ENCODE measurements at places on chromosomes 12 and 14.

DNA sequence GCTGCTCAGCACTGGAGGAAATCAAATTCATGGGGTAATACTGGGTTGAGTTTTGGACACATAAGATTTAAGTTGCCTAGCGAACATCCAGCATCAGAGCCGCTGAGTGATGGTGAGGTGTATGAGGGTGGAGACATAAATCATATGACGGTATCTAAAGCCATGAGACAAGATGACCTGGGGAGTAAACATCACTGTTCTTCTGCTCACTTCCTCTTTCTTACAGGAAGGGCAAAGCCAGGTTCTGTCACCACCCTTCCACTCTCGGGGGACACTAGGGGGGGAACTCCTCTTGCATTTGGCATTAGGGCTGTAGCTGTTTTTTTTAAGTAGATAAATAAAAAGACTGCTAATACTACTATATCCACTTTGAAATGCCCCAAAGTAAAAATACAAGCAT, 24.0 kb downstream of the PRDM4 start:
- no peak for DNase-seq

DNA sequence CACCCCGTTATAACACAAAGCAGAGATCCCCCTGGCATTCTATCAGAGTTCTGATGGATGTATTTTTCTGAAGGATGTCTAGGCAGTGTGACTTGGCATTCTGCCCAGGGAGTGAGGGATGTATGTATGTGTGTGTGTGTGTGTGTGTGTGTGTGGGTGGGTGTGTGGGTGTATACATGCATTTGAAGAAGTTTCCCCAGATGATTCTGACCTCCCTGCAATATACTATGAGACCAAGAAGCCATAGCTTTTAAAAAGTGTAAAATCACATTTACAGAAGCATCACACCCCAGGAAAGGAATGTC, 59.7 kb upstream of the NAP1L1 start:
- no peak for DNase-seq

GRCh38 chr12:68474467-68475204, 136.1 kb upstream of the RAP1B start:
- DNase-seq = no peak

- DNase-seq = no peak
Observed at GRCh38 chr14:44963775-44964380, 1.9 kb downstream of the TOGARAM1 start.

- DNase-seq = no peak
Observed at GRCh38 chr12:54262403-54262925, 17.5 kb downstream of the CBX5 start.

DNA sequence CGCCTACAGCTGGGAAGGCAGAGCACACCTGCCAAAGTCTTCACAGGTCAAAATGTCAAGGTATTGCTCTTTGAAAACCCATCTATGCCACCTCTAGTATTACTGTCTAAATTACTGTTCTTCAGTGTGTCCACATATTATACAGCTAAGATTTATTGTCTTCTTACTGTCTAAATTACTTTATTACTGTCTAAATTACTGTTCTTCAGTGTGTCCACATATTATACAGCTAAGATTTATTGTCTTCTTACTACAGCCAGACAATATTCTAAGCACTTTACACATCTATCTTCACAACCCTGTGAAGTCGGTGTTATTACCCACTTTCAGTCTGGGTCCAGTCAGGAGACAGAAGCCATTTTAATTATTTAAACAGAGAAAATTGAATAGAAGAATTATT, 173.9 kb downstream of the MYRFL start:
- no peak for DNase-seq

GRCh38 chr12:45234139-45234865, 18.4 kb downstream of the ANO6 start:
- DNase-seq = peak; percentile 85

DNA sequence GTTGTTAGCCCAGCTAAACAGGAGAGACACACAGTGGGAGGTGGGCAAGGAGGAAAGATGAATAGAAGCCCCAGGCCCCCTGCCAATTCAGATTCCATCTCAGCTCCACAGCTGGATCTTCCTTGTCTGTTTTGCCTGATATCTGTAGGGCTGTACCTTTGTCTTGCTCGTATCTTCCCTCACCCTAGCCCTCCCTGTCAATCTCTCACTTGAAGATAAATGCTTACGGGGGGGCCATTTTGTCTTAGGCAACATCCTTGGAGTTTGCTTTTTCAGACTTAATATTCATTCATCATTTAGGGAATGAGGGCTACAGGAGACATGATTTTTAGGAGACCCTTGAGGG, 2.4 kb downstream of the KIF5A start:
- DNase-seq = no peak

- peak; percentile 96 for DNase-seq
Observed at GRCh38 chr12:51238510-51239334, at the start of gene DAZAP2. Gene DAZAP2, plus strand, starts transcription at chr12:51238826. Its CDS starts 82 bp downstream, at chr12:51238908.

GRCh38 chr12:128258866-128259555, 8.0 kb upstream of the TMEM132C start:
- DNase-seq = no peak

GRCh38 chr12:53564278-53564677, 57.0 kb upstream of the NPFF start:
- DNase-seq = no peak

DNA sequence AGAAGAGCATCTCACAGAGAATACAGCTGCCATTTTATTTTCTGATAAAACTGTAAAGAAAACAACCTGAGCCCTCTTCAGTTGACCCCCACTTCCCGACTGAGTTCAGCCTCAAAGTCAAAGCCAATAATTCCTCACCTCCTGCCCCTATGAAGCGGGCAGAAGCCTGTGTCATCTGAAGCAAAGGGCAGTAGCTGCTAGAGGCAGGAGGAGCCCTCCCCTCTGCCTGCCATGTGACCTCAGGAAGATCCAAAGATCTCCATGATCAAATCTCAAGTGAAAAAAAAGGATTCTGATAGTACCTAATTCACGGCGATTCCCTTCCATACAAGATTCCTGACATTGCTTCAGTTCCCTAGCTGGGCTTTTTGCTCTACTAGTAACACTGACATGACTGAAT, 223.1 kb upstream of the CAND1 start:
- DNase-seq = no peak

DNA sequence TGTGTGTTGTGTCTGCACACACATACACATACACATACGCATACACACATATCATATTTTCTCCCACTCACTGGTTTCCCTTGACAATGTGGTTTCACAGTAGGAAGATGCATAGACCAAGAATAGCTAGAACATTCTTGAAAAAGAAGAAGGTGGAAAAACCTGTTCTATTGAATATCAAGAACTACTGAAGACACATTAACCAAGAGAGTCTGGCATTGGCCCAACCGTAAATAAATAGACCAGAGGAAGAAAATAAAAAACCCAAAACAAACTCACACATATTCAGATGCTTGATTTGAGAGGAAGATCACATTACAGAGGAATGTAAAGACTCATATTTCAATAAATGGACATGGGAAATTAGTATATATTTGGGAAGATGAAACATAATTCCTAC, 311.3 kb downstream of the FOXG1 start:
- DNase-seq = no peak

GRCh38 chr12:14782756-14783155, 20.5 kb downstream of the WBP11 start:
- DNase-seq = no peak

DNA sequence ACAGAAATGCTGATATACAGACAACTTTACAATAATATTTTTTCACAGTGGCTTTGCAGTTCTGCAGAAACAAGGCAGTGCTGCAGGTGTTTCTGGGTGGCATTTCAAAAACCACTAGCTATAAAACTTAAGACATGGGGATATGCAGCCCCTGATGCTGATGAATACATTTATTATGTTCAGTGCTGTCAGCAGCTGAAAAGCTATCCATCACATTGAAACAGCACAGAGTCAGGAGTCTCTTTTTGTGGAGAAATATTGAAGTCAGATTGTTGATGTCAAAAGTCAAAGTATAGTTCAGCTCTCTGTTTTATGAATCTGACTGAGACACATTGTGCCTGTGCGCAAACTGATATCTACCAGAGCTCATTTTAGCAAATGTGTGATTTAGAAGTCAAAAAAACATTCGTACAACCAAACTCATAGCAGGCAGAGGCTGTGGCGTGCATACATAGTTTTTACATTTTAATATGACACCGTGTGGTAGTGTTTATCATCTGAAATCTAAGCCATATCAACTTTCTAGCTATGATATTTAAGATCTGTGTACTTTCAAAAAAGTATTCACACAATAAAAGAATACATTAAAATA, 467.6 kb downstream of the PRKD1 start:
- DNase-seq = no peak

DNA sequence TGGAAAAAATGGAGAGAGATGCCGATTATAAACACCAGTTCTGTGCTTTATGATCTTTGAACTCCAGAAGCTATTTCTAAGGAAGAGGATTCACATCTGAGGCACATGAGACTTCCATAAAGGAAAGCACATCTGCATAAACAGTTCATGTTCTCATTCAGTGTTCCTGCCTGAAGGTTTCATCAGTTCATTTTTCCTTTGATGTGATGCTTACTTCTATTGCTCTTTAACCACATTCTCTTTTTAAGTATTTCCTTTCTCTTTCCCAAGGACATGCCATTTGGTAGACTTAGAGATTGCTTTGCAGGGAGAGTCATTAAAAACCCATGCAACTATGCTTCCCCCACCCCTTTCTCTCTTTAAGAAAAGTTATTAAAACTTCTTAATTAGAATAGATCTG, 387.0 kb upstream of the FLRT2 start:
- no peak for DNase-seq

DNA sequence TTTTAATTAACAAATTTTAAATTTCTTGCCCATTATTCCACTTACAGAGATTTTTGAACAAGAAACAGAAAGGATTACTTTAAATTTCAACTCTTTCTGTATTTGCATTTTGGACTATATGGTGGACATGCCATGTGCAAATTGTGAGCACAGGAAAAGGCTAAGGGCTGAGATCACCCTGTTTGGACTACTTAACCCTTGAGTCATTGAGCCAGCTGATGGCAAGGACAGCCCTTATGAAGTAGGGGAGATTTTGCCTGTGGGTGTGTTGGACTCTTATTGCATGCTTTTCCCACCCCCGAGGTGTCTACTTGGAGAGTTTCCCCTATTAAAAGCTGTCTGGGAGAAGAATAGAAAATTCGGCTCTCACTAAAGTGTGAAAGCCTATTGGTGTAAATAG, 17.2 kb downstream of the DERA start:
- no peak for DNase-seq

DNA sequence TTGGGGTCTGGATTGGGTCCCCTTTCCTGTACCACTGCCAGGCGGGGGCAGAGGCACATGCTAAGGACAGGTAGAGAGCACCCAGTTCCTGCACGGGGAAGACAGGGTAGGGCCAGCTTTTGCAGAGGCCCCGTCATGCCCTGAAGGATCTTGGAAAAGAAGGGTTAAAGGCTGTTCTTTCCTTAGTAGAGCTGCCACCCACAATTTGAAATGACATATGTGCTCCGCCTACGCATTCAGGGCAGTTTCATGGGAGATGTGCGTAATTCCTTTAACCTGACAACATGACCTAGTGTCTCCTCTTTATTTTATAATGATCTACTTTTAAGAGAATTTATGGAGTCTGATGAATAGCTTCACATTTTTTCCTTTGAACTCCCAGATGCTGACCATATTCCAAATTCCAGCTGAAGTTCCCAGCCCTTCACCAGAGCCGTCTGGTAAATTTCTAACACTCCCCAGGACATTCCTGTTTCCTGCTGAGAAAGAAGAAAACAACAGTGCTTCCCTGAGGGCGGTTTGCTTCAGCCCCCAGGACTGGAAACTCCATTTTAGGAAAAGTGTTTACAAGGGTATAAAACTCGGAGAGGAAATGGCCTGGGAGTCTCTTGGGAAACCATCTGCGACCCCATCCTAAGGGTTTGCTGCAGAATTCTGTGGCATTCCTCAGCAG, 58.9 kb upstream of the PLEKHG3 start:
- peak; percentile 43 for DNase-seq

DNA sequence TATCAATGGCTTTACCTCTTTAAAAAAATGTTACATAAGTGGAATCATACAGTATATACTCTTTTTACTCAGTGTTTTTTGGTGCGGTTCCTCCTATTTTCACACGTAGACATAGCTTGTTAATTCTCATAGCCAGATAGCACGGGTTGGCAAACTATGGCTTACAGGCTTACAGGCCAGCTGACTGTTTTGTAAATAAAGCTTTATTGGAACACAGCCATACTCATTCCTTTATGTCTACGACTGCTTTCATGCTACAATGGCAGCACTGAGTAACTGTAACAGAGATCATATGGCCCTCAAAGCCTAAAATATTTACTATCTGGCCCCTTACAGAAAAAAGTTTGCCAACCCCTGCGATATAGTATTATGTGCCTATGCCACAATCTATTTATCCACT, 5.8 kb upstream of the DAAM1 start:
- DNase-seq = no peak

DNA sequence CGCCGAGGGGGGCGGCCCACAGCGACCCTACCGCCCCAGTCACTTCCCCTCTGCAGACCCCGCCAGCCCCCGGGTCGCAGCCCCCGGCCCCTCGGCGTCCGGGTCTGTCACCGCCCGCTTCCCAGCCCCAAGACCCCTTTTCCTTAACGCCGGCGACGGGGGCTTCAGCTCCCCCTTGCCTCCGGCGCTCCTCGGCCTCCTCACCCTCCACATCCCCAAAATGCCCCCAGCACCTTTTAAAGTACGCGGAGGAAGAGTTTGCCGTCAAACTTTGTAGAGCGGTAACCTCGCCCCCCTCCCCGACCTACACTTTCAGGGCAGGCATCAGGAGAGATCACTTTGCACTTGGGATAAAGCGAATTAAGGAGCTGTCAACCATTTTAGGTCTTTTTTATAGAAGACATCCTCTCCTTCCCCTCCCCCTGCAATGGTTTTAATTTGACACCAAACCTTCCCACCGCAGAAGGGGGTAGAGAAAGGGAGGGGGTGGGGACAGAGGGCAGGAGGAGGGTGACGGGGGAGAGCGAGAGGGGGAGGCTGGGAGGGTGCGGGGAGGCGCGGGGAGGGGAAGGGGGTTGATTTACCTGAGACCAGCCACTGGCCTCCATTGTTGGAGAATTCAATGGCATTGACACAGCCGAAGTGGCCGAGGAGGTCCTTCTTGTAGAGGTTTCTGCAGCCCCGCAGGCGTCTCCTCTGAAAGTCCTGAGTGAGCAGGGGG, 578 bp downstream of the DCAF5 start:
- peak; percentile 43 for DNase-seq

DNA sequence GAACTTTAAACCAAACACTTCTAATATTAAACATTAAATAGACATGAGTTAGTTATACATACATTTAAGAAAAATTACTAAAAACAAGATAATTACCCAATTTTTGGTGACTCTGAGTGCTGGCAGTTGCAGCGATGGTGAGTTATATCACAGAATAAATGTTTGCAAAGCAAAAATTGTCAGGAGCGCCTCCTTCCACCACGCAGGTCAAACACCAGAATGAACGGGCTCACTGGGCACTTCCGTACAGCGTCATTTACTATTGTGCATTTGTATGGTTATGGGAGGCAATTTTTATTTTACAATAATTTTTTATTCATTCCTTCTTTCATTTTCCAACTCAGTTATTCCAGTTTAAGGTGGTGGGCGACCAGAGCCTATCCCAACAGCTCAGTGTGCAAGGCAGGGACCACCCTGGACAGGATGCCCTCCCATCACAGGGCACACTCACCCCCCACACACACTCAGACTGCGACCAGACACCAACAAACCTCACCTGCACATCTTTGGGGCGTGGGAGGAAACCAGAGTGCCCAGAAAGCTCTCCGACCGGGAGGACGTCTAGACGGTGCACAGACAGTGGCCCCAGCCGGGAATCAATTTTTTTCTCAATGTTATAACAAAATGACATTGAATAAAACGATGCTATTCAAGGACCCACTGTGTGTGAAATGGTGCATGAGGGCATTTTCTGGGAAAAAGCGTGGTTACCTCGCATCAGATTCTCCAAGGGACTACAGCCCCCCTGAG, 67.2 kb downstream of the TESC start:
- DNase-seq = no peak

- DNase-seq = no peak
Observed at GRCh38 chr12:54162741-54163140, 26.0 kb downstream of the SMUG1 start.

Data from hindlimb muscle (tissue), 1 donor.